Omental fat pad (tissue), 4 donors: ENCODE measurements at places on chromosomes 6 and 20.

DNA sequence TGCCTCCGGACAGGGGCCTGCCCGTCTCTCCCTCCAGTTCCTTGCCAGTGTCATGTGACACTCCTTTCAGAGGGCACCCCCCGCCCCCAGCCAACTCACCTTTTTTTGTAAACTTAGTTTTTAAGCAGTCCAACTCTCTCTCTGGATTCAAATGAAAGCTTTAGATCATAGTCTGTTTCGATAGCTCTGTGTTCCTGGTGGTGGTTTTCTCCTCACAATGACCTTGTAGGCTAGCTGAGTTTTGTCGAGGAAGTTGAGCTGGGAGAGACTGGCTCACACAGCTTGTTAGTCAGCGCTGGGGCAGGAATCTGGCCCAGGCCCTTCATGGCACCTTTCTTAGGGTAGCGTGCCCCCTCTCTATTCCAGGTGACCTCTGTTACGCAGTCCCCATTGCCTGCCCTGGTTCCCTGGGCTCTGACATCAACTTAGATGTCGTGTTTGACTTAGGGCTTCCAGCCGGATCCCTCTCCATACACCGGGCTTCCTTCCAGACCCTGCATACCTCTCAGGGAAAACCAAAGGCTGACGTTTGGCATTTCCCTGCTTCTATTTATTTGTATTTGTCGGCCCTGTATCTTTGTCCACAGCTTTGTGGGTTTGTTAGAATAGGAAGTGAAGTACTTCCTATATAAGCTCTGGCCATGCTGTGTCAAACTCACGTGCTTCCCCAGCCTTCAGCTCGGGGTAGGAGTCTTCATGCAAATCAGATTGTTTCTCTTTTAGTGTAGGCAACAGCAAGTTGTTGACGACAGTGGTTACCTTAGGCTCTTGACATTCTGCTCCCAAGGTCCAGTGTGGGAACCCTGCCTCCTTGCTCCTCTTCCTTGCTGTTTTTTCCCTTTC is 12.7 kb downstream of the IGF2R start:
- no peak for DNase-seq

DNA sequence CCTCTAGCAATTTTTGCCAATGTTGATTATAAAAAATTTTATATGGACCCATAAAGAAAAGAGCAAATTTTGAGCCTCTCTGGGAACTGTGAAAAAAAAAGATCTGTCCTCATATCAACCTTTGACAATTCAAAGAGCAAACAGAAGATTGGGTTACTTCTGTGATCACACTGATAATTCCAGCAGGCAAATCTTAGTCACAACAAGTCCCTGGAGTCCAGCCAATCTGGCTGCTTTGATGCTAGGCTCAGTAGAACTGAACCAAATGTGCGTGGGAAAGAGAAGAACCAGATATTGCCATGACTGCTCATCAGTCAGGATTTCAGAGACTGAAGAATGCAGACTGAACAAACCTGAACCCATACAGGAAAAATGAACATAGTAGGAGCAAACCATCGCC is 438.4 kb upstream of the FLRT3 start:
- DNase-seq, result no peak

DNA sequence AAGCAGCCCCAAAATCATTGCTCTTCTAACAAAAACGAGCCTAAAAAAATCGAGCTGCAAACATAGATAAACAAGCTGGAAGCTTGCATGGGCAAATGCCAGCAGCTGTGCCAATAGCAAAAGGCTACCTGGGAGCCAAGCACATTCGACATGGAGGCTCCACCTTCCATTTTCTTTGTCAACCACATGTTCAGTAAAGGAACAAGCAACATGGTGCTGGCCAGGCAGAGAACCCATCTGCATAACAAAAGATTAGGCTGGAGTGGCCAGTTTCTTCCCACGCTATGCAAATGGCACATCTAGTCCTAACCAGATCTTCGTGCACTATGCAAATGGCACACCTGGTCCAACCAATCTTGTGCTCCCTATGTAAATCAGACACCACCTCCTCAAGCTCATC is 110.5 kb downstream of the KIF16B start:
- no peak for DNase-seq

DNA sequence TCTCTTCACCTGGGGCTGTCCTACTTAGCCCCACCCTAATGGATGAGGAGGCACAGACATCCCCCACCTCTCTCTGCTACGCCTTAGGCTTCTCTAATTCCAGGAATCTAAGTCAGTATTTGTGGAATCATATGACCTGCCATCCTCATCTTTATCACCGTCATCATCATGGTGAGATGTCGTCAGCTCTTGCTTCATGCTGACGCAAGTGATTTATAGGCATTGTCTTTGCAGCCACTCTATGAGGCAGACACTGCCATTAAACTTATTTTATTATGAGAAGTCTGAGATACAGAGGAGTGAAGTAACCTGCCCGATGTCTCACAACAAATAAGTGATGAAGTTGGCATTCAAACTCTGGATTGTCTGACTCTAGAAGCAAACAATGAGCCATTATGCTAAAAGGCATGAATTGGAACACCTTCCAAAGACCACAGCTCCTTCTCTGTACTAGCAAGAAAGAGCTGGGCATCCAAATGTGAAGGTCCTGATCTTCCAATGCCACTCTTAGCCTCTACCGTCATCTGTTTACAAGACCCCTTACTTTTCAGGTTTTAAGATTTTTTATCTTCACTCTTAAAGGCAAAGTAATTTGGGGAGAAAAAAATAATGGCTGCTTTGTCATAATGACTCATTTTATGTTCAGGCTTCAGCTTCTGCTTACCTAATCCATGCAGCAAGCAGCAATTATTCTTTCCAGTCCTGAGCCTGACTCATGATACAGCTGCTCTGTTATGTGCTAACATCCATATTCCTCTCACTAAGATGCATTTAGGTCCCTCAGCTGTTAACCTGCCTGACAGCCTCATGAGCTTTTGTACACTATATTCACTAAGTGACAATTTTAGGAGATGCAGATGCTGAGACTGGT is 113.7 kb upstream of the BCLAF1 start:
- no peak for DNase-seq

DNA sequence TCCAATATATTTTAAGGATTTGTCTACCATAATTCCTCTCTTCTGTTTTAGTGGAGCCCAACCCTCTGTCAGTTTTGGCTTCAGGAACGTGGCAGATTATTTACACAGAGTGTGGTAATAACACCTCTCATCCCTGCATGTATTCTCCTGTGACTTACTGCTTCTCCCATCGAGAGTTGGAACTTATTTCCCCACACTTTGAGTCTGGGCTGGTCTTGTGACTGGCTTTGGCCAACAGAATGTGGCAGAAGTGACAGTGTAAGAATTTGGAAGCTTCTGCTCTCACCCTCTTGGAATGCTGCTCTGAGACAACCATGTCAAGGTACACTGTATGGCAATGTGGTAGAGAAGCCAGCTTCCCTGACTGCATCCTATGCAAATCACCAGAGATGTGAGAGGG is 407.7 kb downstream of the EPM2A start:
- no peak for DNase-seq

GRCh38 chr6:168368936-168369335 is 49.4 kb upstream of the DACT2 start:
- DNase-seq, result no peak

GRCh38 chr6:144259986-144260385 is 25.1 kb upstream of the UTRN start:
- no peak for DNase-seq

DNA sequence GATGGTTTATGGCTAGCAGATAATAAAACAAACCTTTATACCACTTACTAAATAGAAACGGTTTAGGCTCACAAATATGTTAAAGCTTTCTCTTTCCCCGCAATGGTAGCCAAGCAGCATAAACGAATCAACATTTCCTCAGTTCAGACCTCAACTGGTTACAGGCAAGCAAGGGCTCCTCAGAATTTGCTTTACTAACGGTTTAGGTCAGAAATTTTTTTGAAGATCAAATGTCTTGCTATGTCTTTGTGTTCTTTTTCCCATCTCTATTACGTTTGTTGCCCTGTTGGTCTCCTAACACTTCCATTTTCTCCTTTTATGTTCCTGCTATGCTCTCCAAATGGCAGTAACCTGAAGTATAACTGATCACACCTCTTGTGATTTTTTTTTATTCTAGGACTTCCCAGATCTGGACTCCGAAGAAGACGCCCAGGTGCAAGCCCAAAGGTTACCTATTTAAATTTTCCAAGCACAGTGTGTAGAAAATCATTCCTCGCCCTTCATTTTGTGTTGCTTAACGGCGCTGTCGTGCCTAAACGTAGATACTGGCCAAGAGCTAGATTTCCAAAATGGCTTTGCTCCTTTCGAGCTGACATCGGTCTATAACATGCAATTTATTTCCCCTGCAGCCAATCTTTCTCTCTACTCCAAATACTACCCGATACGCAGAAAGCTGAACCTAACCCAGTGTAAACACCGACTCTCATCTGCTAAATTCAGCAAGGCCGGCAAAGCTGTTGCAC is 717 bp upstream of the ASF1A start:
- no peak for DNase-seq

GRCh38 chr6:158816803-158817727 is 2.1 kb downstream of the EZR start:
- no peak for DNase-seq

DNA sequence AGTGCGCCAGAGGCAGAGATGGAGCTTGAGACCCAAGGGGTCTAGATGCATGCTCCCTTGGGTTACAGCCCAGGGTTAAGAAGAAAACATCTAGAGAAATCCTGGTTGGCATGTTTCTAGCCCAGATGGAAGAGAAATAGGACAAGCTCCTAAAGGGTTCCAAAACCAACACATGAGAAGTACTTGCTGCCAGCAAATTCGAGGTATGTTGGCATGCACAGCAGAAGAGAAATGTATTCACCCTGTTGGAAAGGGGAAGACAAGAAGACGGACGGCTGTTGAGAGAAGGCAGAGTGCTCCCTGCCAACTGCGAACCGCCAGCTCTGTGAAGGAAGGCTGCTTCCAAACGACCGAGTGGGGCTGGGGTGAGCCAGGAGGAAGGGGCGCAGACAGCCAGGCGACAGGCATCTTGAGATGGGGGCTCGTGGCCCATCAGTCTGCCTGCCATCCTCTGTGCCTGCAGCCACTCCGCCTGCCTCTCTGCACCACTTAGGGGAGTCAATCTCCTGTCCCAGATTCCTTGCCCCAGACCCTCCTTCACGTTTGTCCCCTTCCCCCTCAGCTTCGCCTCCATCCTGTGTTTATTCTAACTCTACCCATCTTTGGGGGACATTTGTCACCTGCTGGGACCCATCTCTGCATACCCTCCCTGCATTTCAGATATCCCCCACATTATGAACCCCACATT is 249.2 kb downstream of the CDC5L start:
- DNase-seq, result peak; percentile 12

- DNase-seq, result no peak
Observed at GRCh38 chr6:122268394-122268793, 131.1 kb upstream of the HSF2 start.

- no peak for DNase-seq
Observed at GRCh38 chr6:30007132-30007764, 53.8 kb upstream of the POLR1H start.
